ENCODE measurements at places on chromosomes 1 and 21.

GRCh38 chr21:42672699-42673458, 19.5 kb downstream of the PDE9A start:
- DNase-seq, result no peak

GRCh38 chr1:209318181-209319056, 265.1 kb upstream of the CAMK1G start:
- no peak for DNase-seq

DNA sequence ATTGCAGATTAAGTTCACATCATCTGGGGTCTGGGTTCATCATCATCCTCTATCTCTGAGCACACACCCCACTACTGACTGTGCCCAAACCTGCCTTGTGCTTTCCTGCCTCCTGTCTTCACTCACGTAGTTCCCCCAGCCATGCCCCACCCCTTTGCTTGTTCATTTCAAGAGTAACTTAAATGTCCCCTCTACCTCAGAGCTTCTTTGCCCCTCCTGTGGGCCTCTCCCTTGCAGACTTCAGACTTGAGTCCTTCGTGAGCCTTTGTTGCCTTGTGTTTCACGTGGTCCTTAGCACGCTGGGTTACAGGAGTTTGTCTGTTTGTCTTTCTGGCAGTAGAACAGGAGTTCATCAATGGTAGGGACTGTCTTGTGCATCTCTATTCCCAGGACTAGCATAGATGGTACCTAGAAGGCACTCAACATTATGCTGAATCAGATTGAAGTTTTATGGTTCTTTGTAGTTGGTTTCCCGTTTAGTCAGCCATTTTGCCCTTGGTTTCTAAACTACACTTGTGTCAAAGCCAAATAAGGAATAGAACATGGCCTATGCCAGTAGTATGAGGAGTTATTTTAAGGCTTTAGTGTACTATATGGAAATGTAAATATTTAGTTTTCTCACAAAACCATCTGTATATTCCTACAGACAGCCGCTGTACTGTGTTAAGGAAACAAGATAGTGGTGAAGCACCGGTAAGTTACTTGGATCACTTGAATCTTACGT, 86.2 kb downstream of the TTC3 start:
- no peak for DNase-seq

GRCh38 chr1:168087696-168088095, 49.0 kb downstream of the GPR161 start:
- DNase-seq, result no peak

DNA sequence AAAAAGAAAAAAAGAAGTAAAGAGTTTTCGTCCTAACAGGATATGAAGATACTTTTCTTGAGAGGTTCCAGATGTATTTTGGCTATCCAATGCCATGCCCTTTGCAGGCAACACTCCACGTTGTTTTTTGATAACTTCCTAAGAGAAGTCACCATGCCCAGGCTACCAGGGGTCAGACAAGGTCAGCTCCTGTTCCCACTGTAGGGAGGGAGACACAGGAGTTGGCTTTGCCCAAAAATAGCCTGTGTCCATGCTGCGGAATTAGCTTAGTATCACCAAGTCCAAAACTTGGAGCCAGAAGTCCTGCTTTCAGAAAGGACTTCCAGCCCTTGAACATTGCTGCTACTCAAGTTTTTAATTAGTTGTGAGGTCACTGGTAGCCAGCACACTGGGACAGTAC, 62.1 kb upstream of the NRIP1 start:
- DNase-seq, result no peak

DNA sequence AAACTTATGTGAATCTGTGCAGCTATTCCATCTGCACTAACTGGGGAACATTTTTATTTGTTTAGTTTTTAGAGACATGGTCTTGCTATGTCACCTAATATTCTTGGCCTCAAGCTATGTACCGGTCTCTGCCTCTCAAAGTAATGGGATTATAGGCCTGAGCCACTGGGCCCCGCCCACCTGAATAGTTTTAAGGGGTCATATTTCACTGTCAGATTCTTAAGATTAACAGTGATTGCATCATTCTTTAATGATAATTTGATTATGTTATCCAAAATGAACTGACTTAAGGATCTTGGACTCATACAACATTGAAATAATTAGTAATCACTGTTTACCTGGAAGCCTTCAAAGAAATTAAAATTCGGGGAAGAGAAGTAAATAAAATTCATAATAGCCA, 12.6 kb upstream of the KLF18 start:
- DNase-seq, result no peak

GRCh38 chr1:70353601-70354331, 756 bp downstream of the ANKRD13C start:
- no peak for DNase-seq

DNA sequence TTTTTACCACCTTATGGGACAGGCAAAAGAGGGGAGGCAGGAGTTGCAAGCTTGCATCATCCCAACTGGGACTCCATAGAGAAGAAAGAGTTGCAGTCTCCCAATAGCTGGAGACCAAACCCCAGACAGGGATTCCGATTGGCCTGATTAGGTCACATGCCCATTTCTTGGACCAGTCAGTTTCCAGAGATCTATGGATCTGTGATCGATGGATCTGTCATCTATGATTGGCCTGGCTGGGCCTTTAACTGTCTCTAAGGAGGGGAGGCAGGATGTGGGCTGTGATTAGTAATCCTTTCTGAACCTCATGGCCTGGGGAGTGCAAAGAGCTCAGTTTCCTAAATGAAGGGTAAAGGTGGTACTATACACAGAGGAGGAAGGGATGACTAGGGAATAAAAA, 252.1 kb downstream of the MATN1 start:
- DNase-seq, result no peak

DNA sequence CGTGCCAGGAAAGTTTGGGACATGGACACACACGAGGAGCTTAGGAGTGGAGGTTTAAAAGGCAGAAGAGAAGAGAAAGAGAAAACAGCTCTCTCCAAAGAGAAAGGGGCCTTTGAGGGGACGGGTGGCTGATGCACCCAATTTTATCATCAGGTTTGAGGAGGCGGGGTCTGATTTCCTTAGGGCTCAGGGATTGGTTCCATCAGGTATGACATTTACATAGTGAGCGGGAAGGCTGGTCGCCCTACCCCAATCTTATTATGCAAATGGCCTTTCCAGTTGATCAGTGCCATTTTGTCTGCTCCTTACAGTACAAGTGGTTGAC, 749.1 kb upstream of the TPTE start:
- DNase-seq, result no peak

DNA sequence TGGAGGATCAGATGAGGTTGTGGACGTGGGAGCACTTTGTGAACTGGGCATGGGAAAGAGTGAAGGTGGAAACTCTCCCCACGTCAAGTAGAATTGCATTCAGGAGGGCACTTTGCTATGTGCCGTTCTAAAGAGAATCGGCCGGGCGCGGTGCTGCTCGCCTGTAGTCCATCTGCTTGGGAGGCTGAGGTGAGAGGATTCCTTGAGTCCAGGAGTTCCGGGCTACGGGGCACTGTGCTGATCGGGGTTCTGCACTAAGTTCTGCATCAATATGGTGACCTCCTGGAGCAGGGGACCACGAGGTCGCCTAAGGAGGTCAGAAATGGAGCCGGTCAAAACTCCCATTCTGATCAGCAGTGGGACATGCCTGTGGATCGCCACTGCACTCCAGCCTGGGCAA, 141.9 kb downstream of the PEX14 start:
- DNase-seq, result no peak

GRCh38 chr1:160818207-160818937, 22.4 kb downstream of the LY9 start:
- DNase-seq, result no peak

DNA sequence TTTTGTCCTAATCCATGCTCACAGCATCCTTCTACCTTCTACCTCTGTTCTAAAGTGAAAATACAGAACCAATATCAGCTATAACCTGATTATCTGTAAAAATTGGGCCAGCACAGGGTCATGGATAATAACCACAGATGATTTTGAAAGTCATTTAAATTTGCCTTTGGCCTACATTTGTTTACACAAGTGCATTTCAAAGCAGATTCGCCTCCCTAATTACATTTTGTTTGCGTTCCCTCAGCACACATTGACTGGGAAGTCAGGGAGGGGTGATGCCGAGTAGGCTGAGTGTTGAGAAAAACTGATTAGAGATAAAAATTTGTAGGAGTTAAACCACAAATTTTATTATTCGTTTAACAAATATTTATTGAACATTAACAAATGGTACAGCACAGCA, 19.2 kb upstream of the RGS8 start:
- no peak for DNase-seq

DNA sequence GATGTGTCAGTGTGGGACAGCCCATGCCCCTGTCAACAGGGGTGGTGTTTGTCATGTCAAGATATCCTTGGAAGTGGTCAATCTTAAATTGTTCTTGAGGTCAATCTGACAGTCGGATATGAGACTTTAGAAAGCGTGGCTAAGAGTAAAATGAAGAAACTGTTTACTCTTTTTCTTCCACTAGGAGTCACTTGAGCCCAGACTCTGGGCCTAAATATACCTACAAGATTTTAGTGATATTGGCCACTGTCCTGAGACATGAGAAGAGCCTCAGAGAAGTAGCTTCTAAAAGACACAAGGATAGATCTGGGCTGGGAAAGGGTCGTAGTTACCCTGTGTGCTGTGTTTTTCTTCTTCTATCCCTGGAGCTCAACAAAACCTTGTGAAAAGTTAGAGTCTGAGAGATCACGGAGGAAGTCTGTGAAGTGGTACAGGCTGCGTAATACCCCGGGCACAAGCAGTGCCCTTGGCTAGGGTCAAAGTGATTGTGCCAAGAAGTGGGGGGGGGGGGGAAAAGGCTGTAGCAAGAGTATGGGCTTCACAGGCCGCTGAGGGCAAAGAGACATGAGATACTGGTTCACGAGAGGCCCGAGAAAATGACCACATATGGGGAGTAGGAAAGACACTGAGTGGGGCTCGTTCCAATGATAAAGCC, 355.2 kb upstream of the GREM2 start:
- no peak for DNase-seq

DNA sequence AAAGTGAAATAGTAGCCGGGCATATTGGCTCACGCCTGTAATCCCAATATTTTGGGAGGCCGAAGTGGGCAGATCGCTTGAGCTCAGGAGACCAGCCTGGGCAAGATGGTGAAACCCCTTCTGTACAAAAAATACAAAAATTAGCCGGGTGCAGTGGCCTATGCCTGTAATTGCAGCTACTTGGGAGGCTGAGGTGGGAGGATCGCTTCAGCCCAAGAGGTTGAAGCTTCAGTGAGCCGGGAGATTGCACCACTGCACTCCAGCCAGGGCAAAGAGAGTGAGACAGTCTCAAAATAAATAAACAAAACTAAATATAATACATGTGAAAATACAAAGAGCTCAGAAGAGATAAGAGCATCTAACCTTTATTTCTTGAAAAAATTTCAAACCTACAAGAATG, 2.3 kb upstream of the MSTO1 start:
- DNase-seq, result no peak

- DNase-seq, result no peak
Measured at GRCh38 chr1:47948126-47948525, 49.1 kb downstream of the TRABD2B start.

GRCh38 chr1:173101589-173101988, 50.8 kb upstream of the TNFSF18 start:
- DNase-seq, result no peak

DNA sequence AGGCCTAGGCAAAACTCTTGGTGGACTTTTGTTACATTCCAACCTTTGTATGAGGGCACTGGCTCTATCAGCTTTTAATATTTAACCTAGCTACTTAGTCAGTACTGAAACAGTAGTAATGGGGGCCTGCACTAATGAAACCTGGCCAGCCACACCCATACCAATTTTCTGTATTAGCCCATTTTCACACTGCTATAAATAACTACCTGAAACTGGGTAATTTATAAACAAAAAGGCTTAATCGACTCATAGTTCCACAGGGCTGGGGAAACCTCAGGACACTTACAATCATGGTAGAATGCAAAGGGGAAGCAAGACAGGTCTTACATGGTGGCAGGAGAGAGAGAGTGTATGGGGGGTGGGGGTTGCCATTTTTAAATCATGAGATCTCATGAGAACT, 245.7 kb upstream of the RGS18 start:
- no peak for DNase-seq

GRCh38 chr1:8529901-8530300, 212.0 kb downstream of the SLC45A1 start:
- no peak for DNase-seq

DNA sequence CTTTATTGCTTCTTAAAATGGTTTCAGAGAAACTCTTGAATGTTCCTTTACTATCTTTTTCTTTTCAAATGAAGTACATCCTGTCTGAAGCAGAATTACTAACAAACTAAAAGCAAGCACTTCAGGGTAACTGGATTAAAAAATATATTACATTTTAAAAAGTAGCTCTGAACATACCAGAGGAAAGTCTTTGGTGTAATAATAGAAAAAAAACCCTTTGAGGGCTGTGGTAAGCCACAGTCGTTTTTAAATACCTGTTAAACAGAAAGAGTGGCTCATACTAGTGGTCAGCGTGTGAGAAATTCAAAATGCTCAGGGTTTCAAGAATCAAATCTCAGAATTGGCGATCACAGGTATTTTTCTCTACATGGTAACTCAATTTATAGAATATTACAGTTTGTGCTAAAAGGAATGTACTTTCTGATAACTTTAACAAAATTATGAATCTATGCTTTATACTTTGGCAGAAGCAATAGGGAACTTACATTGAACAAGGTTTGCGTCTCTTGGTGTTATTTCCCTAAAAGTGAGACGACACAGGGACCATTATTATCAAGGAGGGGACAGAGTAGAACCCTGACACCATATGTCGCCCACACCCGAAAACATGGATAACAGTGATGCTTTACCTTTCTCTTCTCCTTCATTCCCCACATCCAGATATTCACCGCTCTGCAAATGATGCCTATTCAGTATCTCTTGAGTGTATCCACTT, 97.0 kb upstream of the DPH5 start:
- DNase-seq, result no peak

GRCh38 chr1:203649999-203650836, 23.6 kb downstream of the ATP2B4 start:
- DNase-seq, result peak; percentile 42

DNA sequence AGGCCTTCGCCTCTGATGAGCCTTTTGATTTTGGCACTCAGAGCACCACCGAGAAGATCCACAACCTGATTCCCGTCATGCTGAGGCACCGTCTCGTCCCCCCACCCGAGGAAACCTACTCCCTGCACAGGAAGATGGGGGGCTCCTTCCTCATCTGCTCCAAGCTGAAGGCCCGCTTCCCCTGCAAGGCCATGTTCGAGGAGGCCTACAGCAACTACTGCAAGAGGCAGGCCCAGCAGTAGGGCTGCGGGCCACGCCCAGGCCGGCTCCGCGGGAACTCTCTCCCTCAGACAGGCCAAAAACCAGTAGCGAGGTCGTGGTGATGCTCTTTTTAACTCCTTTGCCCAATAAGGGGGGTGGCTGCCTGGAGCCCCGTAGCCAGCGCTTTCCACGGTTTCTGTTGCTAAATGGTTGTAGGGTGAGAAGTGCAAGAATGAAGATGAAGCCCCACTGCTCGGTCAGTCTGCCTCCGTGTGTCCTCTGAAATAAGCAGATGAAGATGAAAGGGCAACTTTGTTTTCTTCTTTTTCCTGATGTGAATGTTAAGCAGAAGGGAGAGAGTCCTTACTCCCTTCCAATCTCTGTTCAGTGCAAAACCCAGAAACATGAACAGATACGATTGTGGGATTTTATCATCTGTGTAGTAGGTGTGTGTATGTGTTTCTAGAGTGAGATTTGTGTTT, 46.5 kb downstream of the COQ8A start:
- no peak for DNase-seq

GRCh38 chr1:112988367-112988766, 32.4 kb upstream of the SLC16A1 start:
- DNase-seq, result no peak
